HFF-Myc (cell line): ENCODE measurements at places on chromosomes 13 and 19.

GRCh38 chr13:46607768-46608564 is 55.0 kb downstream of the LRCH1 start:
- DNase-seq: no peak

GRCh38 chr19:39212375-39212742 is 8.3 kb upstream of the SYCN start:
- no peak for DNase-seq

- peak; percentile 61 for DNase-seq
Observed at GRCh38 chr13:46553886-46554858, 1.2 kb downstream of the LRCH1 start.

DNA sequence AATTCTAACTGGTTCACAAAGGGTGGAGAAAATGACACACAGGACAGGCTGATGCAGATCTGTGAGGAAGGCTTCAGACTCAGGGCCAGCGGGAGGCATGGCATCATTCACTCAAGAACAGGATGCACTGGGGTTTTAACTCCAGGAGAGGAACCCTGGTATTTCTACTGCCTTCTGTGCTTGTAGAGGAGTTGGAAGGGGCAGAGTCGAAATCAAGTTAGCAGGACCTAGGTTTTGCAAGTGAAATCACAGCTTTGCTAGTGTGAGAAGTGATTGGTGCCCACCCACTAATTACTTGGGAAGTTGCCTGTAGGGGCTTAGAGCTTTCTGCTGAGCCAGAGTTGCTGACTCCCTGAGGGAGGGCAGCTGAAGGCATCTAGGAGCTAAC is 92.7 kb downstream of the AKAP11 start:
- DNase-seq: no peak

DNA sequence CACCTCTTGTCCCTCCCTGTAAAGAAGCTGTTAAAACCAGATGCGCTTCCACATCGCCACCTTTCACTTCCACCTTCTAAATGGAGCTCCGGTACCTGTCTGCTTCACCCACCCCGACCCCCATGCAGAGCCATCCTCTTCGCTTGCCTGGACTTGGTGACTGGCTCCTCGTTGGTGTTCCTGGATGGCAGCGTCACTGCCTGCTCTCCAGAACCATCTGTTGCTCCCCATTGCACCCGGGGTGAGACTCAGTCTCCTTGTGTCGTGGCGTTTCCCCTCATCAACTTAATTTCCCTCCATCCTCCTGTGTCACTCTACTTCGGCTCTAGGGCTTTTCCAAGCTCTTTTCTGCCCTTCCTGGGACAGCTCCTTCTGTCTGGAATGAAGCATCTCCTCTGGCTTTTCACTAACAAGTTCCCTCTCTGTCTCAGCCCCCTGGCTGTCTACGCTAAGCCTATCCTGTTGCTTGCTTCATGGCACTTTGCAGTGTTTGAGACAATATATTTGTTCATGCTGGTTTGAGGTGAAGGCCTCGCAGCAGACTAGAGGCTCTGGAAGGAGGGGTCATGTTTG is 10.3 kb downstream of the CEBPG start:
- DNase-seq: no peak

GRCh38 chr19:39021063-39021462 is 11.3 kb downstream of the FBXO27 start:
- no peak for DNase-seq
